ENCODE measurements at places on chromosomes 13 and 19.

DNA sequence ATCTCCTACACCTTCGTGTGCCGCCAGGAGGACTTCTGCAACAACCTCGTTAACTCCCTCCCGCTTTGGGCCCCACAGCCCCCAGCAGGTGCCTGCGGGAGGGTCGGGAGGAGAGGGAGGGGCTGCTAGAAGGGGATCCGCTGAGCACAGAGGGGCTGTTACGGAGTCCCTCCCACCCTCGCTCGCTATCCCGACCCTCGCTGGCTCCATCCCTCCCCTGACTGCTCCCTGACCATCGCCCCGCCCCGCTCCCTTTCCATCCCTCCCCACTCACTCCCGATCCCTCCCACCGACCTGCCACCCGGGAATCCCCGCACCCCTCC is 780 bp downstream of the CD177 start:
- no peak for DNase-seq

DNA sequence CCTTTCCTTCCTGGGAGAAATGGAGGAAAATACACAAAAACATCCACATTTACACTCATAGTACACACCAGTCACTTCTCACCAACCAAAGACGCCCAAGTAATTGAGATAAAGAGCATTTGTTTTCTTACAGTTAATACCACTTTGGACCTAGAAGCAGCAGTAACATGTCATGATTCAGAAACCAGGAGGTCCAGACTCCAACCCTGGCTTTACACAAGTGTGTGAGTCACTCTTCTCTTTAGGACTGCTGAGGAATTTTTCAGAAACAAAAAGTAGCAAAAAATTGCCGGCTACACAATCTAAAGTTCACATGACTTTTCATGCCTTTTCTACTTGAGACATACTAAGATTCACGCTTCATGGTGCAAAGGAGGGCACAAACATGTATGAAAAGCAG is 42.1 kb downstream of the TUBGCP3 start:
- peak; percentile 35 for DNase-seq

DNA sequence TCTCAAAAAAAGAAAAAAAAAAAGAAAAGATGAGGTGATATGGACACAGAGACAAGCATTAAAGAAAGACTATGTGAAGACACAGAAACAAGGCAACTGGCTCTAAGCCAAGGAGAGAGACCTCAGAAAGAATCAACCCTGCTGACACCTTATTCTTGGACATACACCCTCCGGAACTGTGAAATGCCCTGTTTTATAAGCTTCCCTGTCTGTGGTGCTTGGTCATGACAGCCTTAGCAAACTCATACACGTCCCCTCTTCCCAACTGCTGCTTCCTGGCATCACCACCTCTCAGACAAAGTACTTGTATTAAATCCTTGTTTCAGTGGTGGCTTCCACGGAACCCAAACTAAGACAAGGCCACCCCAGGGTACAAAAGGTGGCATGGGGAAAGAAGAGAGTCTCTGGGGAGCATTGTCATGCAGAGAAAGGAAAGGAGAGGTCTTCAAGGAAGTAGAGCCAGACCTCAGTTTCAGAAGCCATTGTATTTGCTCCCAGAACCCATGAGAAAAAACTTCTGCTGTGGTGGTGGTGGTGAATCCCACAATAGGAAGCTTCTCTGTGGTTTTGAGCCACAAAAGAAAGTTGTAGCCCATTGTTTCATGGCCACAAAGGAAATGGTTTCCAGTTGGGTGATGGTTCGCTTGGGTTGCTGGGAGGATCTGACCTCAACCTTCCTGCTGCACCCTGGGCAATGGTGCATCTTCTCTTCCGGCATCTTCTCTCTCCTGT is 16.3 kb upstream of the TSPAN16 start:
- DNase-seq = no peak

DNA sequence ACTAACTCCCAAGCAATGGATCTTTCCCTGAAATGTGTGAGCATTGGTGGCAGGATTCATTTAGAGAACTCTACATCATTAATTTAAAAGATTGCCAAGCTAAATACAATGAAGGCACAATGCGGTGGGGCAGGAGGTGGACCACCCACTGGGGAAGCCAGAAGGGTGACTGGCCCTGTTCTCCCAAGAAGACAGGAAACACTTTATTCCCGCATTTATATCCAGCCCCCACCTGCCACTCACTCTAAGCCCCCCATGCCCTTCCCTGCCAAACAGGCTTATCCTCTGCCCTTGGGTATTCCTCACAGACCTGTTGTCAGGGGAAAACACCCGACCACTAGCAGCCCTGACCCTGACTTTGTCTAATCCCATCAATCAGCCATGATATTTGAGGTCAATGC is 189.1 kb upstream of the UBL3 start:
- no peak for DNase-seq

DNA sequence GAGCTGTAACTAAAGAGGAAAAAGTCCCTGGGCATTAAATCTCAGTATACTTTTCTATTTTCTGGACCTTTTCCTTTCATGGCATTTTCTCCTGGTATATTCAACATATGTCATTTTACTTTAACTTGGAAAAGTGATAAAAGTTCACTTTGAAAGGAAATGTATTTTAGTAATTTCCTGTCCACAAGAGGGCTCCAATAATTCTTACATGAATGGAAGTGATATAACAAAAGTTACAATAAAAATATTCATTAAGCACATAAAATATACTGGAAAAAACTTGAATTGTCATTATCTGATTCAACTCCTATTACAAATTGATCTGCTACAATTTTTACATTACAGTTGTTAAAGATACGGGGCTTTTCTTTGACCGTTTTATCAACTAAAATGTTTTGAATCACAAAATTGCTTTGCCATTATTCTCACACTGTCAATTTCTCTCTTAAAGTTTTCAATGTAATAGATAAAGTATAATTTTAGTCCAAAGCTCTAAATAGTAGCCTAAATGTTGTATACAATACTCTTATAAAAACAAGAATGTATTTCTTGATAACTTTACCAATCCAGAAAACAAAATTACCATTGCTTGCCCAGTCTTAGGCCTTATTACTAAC is 4.9 kb downstream of the UBL3 start:
- peak; percentile 32 for DNase-seq
